ENCODE measurements at places on chromosomes 6 and 20.
A peak's percentile ranks its signal among the peaks of the same experiment; 100 is the strongest.

GRCh38 chr6:122969999-122970533, 26.0 kb upstream of the CLVS2 start:
- DNase-seq: no peak

GRCh38 chr20:9903048-9903655, 64.3 kb upstream of the PAK5 start:
- no peak for DNase-seq

- no peak for DNase-seq
Observed at GRCh38 chr20:40813708-40814630, 124.9 kb upstream of the MAFB start.

GRCh38 chr6:6700407-6701270, 112.1 kb downstream of the LY86 start:
- no peak for DNase-seq

DNA sequence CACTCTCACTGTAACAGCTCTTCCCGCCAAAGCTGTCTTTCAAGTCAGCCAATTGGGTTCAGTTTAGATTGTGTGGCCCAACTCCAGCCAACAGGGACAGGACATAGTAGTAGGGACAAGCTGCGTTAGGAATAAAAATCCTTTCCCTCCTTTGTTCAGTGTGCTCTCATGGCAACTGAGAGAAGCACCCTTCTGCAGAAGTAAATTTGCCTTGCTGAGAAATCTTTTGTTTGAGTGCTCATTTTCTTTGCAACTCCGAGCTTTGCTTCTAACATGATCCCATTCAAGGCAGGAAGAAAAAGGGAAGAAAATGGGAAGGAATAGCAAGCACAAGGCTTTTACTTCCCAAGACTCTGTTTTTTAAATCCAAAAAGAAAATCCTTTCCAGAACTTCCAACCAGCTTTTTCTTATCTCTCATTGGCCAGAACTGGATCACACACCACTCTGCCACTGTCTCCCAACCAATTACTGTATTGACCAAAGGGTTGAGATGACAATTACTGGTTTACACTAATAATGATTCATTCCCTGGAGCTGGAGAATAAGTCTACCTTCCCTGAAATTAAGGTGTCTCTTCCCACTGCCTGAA, 52.7 kb downstream of the STX11 start:
- DNase-seq: no peak

- no peak for DNase-seq
Observed at GRCh38 chr6:28782113-28782673, 141.6 kb downstream of the TRIM27 start.

- DNase-seq: no peak
Observed at GRCh38 chr6:8990075-8990474, 554.7 kb upstream of the SLC35B3 start.

GRCh38 chr6:101236709-101237108, 156.8 kb upstream of the GRIK2 start:
- no peak for DNase-seq

GRCh38 chr6:12818324-12818723, 101.8 kb downstream of the PHACTR1 start:
- DNase-seq: peak; percentile 61

DNA sequence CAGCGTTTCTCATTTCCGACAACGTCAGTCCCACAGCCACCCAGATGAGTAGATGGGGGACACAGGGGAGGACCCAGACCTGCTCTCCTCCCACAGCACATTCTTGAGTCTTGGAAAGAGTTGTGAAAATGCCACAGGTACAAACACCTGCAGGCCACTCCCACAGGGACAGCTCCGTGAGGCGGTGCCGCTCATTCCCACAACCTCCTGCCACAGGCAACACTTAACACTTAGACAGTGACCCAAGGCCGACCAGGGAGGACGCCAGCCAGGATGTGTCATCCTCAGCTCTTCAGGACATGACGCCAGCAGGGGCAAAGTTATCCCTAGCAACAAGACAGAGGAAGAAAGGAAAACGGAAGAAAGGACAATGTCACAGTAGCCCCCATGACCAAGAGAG, 22.9 kb upstream of the HLA-B start:
- no peak for DNase-seq

DNA sequence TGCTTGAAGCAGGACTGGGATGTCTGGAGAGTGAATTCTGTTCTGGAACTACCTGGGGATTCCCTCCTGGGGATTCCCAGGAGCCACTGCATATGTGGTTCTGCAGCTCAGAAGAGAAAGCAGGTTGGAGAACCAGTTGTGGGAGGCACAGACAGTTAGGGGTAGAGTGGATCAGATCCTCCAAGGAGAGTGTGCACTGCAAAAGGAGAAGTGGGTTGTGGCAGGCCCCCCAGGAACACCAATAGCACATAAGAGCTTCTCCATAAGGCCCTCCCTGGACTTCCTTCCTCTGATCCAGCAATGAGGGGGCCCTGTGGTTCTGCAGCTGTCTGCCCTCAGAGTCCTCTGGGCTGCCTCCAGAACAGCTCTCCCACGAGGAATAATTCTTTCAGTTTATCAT, 369.2 kb upstream of the CNR1 start:
- peak; percentile 25 for DNase-seq

GRCh38 chr20:18007534-18008292, 38.9 kb downstream of the MGME1 start:
- DNase-seq: no peak

GRCh38 chr6:31877651-31878161, 1.1 kb downstream of the SLC44A4 start:
- DNase-seq: no peak

DNA sequence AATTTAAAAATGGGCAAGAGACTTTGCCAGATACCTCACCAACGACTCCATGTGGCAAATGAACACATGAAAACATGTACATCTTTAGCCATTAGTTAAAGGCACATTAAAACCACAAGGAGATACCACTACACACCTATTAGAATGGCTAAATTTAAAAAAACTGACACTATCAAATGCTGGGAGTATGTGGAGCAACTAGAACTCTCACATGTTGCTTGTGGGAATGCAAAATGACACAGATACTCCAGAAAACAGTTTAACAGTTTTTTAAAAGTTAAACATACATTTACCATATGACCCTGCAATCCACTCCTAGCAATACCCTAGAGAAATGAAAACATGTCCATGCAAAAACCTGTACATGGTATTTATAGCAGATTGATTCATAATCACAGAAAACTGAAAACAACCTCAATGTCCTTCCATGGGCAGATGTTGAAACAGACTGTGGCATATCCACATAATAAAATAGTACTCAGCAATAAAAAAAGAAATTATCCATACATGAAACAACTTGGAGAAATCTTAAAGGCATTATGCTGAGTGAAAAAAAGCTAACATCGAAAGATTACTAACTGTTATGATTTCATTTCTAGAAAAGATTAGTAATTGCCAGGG, 1.9 kb downstream of the RAB23 start:
- DNase-seq: no peak

GRCh38 chr20:61494763-61495575, 242.9 kb downstream of the CDH4 start:
- DNase-seq: no peak

DNA sequence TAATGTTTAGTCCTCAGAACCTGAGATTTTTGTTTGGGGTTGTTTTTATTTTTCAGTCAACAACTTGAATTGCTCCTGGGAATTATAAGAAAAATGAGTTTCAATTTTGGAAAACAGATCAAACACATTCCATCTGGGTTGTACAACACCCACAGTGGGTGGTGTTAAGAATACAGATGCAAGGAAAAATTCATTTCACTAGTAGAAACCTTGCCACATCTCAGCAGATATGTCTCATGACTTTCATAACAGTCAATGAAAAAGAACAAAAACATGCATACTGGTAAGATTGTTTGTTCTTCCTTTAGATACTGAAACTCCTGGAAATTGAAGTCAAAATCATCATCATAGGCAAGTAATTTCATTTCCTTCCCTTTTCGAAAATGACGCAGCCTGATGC, 78.9 kb downstream of the MOXD1 start:
- DNase-seq: no peak

DNA sequence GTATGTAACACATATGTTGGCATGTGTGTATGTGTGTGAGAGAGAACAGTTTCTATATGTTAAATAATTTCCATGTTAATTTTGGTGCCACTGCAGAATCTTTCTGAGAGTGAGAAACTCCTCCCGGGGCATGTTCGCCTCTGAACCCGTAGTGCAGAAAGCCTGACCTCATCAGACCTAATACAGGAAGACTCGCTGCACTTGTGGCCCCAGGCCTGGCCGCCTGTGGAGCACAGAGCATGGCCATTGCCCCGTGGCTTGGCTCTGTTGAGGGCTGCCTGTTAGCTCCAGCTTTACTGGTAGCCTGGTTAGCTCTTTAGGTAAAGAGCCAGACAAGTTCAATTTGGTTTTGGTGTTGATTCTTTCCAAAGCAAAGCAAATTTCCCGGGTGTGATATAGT, 25.5 kb downstream of the FARS2 start:
- DNase-seq: no peak

GRCh38 chr20:8853805-8854338, 215.0 kb upstream of the PLCB4 start:
- peak; percentile 72 for DNase-seq

GRCh38 chr6:24761193-24761835, 13.4 kb upstream of the GMNN start:
- no peak for DNase-seq

DNA sequence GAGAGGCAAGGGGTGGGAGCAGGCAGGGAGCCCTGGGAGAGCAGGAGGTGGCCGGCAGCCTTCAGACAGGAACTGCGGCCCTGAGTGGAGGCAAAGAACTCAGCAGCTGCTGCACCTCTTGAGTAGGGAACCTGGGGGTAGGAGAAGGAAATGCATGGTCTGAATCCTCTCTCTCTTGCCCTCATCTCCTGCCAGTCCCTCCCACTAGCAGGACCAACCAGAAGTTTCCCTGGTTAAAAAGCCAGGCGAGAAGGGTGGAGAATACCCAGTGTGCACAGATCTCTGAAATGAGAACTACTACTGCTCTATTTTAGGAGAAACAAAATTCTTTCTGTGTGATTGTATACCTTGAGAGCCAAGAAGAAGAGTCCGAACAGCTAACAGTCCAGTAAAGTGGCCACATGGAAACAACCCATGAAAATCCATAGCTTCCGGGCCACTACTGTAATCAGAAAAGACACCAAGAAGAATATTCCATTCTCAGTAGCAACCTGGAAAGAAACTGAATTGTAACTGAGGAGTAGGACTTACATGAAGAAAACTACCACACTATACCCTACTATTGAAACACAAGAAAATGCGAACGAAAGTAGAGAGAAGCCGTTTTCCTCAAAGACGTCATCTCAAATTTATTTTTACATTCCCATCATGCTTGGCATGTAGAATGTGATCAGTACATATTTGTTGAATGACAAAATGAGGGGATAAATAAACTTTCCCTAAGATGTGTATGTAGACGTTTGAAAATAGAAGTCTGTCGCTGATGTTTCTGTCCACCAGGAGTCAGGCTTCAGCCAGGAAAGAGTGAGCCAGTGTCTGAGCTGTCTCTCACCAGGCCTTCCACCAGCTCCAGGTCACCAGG, 25.6 kb downstream of the WRNIP1 start:
- DNase-seq: peak; percentile 83

DNA sequence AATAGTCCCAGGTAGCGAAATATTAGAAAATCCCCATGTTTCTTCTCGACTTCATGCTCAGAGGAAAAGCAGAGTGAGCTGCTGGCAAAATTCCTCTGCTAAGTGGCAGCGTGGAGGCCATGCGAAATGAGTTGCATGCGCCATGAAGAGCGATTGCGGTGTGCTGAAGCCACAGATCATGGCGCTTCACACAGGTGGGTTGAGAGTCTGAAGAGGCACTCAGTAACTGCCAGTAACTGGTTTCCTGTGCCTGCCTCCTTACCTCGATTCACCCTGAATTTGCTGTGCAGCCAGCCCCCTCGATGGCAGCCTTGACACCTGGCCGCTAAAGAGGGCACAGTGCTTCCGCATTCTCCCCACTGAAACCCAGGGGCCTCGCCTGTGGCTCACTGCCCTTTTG, 301.5 kb downstream of the NRN1 start:
- DNase-seq: no peak

GRCh38 chr6:9745966-9746365, 668.9 kb downstream of the TFAP2A start:
- DNase-seq: no peak

GRCh38 chr20:46006022-46006705, 2.5 kb upstream of the MMP9 start:
- DNase-seq: peak; percentile 65

DNA sequence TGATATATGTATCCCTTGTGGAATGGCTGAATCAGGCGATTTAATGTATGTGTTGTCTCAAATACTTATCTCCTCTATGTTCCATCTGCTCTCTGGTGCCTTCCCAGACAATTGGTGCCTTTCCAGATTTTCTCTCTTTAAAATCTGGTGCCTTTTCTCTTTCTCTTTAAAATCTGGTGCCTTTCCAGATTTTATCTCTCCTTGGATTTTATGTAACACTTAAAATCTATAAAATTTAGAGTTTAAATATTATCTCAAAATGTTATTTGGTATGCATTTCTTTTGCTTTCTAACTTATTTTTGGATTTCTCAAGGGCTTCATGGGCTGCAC, 116.3 kb downstream of the KIF13A start:
- DNase-seq: no peak

DNA sequence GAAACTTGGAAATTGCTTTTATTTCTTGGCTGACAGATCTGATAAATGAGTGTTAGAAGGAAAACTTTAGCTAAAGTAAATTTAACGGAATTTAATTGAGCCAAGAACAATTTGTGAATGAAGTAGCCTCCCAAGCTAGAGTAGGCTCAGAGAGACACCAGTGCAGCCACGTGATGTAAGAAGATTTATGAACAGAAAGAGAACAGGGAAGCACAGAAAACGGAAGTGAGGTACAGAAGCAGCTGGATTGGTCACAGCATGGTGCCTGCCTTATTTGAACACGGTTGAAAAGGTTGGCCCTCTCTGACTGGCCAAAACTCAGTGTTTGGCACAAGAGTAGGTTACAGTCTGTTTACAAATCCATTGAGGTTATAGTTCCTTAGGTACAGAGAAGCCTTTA, 29.5 kb upstream of the IFNGR1 start:
- DNase-seq: peak; percentile 83

GRCh38 chr6:76701610-76702009, 629.1 kb upstream of the IMPG1 start:
- no peak for DNase-seq

GRCh38 chr6:7184502-7184901, 76.7 kb downstream of the RREB1 start:
- DNase-seq: no peak

- DNase-seq: no peak
Observed at GRCh38 chr20:16050366-16050765, 522.9 kb downstream of the KIF16B start.

DNA sequence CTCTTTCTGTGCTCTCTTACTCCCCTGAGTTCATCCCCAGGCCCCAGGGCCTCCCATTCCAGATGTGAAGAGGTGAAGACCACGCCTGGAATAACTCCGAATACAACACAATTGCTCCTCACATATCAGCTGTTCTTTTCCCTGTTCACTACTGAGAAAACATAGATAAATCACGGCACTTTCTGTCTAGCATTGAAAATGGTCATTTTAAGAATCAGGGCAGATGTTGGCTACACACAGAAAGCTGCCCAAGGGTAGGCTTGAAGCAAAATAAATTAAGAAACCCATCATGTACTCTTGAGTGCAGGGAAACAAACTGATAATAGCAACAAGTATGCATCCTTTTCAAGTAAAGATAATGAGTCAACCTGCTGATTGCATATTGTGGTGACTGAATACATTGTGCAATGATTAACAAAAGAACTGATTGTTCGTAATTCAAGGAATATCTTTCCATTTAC, 382.5 kb downstream of the PRKN start:
- DNase-seq: no peak

- no peak for DNase-seq
Observed at GRCh38 chr6:109503327-109504224, 20.6 kb upstream of the ZBTB24 start.

- no peak for DNase-seq
Observed at GRCh38 chr20:61889659-61890058, 176.0 kb downstream of the TAF4 start.

- DNase-seq: no peak
Observed at GRCh38 chr20:58708246-58708931, 15.8 kb downstream of the NPEPL1 start.

Measured in suppressor macrophage (primary cell).